ENCODE measurements at places on chromosomes 4 and X. TPM values are rescaled to one million over a fixed set of nuclear protein-coding genes. Genes with fewer than 3 reads are reported as not detected.

DNA sequence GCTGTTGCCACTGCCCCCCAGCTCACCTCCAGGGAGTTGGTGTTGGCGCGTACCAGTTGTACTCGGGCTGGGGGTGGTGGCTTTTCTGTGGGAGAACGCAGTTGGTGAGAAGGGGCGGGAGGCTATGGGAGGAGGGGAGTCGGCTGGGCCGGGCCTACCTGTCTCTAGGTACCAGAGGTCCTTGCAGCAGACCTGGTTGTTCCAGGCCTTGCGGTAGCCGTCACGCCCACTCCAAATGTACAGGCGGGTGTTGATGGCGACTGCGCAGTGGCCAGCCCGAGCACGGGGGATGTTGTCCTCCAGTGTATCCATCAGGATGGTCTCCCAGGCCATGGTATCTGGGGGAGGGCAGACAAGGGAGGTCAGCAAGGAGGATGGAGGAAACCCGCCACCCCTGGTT, 11.5 kb downstream of the HCFC1 start:
- no peak for DNase-seq

GRCh38 chrX:111100191-111100590, 4.2 kb downstream of the PAK3 start:
- peak; percentile 36 for DNase-seq

- DNase-seq, result peak; percentile 82
Measured at GRCh38 chrX:19739683-19740082, 147.7 kb downstream of the SH3KBP1 start.

DNA sequence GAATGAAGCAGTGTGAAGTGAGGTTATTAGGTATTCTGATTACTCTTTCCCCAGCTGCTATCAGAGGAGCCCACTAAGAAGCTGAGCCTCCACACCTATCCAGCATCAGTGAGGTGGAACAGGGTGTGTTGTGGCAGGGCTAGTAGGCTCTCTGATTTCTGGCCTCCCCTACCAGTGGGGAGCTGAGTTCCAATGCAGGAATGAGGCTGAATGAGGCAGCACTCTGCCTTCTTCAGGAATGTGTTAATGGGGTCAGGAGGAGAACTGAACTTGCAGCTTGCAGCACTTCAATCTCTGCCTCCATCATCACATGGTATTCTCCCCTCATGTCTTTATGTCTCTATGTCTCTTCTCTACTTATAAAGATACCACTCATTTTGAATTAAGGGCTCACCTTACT, 26.9 kb downstream of the SOX3 start:
- DNase-seq, result no peak

DNA sequence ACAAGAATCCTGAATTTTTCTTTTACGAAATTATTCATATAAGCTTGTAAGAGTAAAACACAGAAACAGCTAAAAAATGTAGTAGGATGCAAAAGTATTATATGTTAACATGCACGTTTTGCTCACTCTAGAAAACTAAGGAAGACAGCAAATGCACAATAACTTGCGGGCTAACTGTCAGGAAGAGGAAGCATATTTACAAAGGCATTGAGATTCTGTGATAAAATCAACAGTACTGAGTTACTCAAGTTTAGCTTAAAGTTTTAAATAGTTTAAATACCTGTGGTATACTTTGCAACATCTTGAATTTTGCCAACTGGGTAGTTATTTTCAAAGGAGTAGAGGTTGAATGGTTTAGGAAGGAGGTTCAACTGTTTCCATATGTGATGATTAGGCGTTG, 37.0 kb downstream of the SH2D1A start:
- DNase-seq, result peak; percentile 1

DNA sequence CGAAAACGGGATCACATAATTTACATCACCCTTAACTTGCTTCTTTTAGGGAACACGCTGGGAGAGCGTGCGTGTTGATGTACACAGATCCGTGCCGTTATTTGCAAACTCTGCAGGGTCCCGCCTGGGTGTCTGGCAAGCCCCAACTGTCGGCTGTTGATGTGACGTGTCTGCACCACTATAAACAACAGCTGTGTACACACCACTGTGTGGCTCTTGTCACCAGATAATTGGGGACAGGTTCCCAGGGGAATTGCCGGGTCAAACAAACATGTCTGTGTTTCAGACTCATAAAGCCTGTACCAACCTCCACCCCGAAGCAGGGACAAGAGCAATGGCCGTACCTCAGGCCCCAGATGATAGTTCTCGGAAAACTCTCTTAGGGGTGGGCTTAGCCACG, 105.0 kb upstream of the AFAP1 start:
- no peak for DNase-seq

DNA sequence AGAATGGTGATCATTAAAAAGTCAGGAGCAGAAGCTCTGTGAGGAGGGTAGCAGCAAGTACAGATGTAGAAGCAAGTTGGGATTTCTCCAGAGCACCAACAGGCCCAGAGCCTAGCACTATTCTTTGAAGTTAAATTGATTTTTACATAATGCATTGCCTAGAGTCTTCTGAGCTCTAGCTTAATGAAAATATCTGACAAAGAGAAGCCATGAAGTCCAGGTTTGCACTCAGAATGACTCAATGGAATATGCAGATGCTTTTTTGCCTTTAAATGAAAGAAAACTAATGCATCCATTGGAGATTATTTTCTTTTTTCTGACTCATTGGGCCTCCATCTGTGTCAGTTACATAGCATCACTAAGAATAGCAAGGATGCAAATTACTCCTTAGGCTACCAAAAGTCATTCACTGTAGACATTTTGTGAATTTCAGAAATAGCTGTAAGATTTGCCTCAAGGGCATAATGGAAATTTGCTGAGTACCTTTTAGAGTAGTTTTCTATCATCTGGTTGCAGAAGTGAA, 91.0 kb downstream of the EDA2R start:
- no peak for DNase-seq

GRCh38 chr4:114229706-114230105, 250.3 kb upstream of the ARSJ start:
- no peak for DNase-seq

The RBM3 gene
- 150 TPM for polyA plus RNA-seq

The ITIH6 gene
- polyA plus RNA-seq, result not detected

The FRMPD3 gene
- polyA plus RNA-seq, result 0.03 TPM

The NAP1L3 gene
- polyA plus RNA-seq, result 13.0 TPM

The FAM241A gene
- polyA plus RNA-seq, result 6.1 TPM
